Stimulated activated CD8-positive, alpha-beta memory T cell treated with anti-CD3 and anti-CD28 coated beads, Interleukin-4, amount 100 ng/mL, for 24 hours (primary cell): ENCODE measurements at places on chromosomes 16 and 17.

- no peak for DNase-seq
Observed at GRCh38 chr16:11333010-11333409, 12.2 kb upstream of the RMI2 start.

DNA sequence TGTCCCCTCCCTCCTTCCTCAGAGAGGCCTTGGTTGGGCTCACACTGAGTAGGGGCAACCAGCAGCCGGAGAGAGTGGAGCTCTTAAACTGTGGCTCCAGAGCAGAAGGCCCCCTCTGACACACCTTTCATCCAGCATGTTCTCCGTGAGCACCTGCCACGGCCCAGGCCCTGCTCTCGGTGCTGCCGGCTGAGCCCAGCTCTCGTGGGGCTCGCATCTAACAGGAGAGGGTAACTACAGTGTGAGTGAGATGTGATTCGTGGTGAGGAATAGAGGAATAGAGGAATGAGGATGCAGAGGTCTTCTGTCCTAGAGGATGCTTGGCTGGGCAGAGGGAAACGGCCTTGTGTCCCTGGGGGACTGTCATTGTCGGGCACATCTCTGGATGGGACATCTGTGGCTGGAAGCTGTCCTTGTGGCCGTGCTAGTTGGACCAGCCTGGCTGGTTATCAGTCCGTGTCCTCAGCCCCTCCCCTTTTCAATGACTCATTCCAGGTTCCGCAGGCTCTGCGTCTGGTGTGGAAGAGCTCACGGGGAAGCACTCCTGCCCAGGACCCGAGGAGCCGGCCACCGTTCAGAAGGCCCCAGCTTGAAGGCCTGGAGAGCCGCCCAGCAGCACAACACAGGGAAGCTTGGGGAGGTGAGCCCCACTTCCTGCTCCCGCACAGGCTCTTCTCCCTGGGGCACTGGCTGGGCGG lies 11.9 kb upstream of the DNASE1 start:
- DNase-seq, result no peak

DNA sequence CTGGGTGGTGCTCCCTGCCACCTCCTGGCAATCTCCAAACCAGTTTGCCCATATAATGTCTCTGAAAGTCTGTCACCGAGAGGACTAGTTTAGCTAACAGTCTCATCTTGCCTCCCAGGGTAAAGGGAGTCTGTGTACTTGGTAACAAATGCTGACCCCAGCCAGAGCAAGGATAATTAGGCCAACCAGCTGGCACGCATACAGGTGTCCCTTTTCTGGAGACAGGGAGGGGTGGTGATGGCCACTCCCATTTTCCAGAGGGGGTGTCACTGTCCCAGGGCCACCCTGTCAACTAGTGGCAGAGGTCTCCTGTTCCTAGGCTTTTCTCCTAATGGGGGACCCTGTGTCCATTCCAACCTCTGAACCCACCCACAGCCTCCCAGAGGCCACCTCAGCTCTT lies 8.1 kb downstream of the FAM83G start:
- DNase-seq, result no peak

GRCh38 chr17:7632492-7632894 lies 2.6 kb downstream of the SHBG start:
- no peak for DNase-seq

DNA sequence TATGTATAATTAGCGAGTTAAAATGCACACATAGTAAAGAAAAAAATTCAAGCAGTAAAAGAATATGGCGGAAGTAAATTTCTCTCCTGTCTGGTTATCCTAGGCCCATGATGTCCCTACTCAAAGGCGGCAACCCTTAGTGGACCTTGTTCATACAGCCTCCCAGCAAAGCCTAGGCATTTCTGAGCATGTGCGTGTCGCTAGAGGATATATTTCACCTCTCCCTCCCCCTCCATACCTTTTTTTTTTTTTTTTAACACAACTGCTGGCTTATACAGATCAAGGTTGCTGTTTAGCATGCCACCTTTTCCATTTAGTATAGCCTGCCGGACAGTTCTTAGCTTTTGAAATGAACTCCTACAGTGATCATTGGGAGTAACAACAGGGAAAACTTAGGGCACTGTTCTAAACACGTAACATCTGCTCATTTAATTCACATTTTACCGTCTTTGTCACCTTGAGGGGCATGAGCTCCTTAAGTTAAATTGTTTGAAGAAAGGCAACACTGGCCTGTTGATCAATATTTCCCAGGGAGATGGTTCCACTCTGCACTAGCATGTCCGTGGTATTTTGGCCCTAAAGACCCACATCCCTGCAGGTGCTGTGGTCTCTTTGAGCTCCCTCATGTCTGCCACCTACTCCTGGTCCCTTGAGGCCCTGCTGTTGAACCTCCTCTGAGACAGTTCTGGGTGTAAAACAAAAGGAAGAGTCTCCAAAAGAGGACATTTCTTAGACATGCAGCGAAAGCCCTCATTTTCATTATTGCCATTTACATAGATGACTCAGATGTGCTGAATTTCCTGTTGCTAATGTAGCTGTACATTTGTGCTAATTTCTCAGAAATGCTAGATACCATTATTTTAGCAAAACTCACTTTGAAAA lies 4.1 kb upstream of the TNFRSF13B start:
- no peak for DNase-seq

DNA sequence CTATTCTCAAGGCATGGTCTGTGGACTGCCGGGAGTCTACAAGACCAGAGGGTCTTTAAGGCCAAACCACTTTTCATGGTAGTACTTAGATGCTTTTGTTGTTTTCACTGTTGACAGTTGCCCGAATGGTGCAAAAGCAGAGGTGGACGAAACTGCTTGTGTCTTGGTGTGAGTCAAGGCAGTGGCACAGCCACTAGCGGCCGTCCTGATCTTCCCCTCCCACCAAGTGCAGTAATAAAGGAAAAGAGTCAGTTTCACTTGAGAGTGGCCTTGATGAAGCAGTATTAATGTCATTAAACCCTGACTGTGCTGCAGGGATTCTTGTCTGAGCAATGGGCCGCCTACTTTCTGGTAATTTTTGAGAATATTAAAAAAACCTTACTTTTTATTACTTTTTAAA lies 109.1 kb downstream of the PRKCA start:
- no peak for DNase-seq

DNA sequence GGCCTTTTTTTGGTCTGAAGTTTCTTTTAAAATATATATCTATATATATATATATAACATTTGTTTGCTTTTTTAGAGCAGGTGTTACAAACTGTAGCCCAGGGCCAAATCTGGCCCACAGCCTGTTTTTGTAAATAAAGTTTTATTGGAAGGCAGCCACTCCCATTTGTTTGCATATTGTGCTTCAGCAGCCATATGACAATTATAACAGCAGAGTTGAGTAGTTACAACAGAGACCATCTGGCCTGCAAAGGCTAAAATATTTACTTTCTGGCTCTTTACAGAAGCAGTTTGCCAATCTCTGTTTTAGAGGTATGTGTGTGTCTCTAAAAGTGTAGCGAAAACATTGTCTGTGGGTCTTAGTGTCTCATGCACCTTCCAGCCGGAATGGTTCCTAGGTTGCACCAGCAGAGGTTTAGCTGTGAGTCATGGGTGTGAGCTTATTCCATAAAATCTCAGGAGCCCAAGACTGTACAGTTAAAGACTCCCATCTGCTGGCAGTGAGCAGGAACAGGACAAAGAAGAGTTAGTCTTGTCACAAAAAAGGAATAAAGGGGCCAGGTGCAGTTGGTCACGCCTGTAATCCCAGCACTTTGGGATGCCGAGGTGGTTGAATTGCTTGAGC lies 23.8 kb downstream of the LCMT1 start:
- no peak for DNase-seq

DNA sequence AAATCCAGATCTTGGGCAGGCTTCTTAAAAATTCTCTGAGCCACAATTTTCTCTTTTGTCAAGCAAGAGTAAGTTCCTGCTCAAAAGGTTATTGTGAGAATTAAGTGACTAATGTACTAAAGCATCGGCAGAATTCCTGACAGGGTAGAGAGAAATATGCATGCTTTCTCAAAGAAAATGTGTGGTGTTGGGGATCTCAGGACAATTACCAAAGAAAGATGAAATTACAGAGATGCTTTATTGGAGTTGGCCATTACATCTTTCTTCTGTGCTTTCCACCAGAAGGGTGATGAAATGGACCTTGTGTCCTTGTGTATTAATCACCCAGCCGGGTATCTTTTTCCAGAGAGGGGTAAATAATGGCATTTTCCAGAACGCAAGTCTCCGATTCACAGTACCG lies 1.7 kb upstream of the USP43 start:
- DNase-seq, result no peak

DNA sequence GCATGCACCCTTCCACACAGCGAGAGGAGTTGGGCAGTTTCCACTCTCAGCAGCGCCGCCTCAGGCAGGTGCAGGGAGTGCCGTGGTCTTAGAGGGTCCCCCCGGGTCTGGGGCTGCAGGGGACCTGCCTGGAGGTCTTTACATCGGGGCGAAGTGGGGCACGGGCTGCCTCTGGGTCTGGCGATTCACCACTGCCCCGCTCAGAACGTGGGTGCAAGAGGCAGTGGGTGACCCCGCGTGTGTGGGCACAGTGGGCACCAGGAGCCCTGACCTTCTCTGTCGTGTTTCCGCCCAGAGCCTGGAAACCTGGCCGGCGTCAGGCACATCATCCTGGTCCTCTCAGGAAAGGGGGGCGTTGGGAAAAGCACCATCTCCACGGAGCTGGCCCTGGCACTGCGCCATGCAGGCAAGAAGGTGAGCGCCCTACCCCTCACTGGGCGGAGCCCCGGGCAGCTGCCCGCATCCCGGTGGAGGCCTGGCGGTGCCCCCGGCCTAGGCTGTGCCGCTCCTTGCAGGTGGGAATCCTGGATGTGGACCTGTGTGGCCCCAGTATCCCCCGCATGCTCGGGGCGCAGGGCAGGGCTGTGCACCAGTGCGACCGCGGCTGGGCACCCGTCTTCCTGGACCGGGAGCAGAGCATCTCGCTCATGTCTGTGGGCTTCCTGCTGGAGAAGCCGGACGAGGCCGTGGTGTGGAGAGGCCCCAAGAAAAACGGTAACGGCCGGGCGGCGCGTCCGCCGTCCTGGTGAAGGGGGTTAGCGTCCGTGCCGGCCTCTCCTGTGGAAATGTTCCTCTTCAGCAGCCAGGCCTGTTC lies 3.7 kb downstream of the NUBP2 start:
- DNase-seq, result no peak
